Adrenal gland (tissue), 19 donors: ENCODE measurements at places on chromosomes 16 and 17. TPM values are rescaled to one million over a fixed set of nuclear protein-coding genes. Genes with fewer than 3 reads are reported as not detected.

Gene CCDC78
- total RNA-seq: 0.84 TPM

- H3K4me3 ChIP-seq: no peak overlapping the region
- no peak for DNase-seq
- H3K27me3 ChIP-seq: no peaks in the 10 kb centered on the region
Observed at GRCh38 chr16:9522614-9523013, 431.2 kb downstream of the HAPSTR1 start.

Gene SOX8
- 0.28 TPM for total RNA-seq

Gene ZDHHC1
- total RNA-seq: 13.6 TPM

Gene LITAFD
- total RNA-seq: not detected

DNA sequence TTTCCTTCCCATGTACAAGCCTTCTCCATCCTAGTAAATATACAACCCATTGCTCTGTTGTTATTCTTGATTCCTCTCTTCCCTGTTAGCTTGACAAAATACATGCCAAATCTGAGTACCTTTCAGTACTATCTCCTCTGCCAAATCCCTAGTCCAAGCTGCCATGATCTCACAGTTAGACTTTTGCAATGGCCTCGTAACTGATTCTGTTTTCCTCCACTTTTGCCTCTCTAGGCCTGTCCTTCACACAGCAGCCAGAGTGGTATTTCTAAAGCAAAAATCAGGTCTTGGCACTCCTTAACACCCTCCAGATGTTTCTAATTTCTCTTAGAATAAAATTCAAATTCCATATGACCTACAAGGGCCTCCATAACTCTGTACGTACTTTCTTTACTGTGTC, 153.0 kb upstream of the RBL2 start:
- H3K4me1 ChIP-seq: peaks cover 15% of the 10 kb centered on the region
- peak overlapping the region; percentile 70 for H3K27ac ChIP-seq
- H3K27me3 ChIP-seq: no peaks in the 10 kb centered on the region
- no peak overlapping the region for H3K4me3 ChIP-seq
- no peaks in the 10 kb centered on the region for H3K36me3 ChIP-seq

DNA sequence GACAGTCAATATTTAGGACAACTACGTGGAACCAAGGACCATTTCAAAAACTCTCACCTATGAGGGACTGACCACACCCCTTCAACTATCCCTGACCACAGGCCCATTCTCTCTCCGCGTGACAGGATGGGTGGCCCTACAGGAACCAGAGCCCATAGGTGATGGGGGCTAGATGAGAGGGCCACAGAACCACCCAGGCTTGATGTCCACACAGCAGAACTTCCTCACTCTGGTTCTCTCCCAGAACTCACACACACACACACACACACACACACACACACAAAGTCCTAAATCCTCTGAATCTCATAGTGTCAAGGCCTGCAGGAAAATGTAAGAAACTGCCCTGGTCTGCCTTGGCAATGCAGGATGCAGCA, 1.5 kb downstream of the ZNF319 start:
- H3K27ac ChIP-seq: no peak overlapping the region
- DNase-seq: no peak
- H3K36me3 ChIP-seq: peaks cover 30% of the 10 kb centered on the region
- H3K4me3 ChIP-seq: no peak overlapping the region
- peaks cover 21% of the 10 kb centered on the region for H3K4me1 ChIP-seq

Gene CACNG5
- not detected for total RNA-seq

DNA sequence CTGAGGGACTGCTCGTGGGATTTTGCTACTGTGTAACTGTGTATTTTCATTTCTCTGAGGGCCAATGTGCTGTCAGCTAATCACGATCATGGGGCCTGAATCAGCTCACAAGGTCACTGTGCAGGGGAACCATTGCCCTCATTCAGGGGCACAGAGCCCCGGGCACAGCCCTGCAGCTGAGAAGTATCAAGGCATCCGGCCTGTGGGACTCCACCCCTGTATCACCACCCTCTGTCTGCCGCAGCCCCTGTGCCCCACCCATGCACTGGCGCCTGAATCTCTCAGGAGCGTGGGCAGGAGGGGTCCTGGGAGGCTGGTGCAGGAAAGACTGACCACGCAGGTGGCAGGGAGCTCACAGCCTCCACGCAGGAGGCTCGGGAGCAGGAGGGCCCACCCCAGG, 43.4 kb upstream of the RASD1 start:
- no peaks in the 10 kb centered on the region for H3K27me3 ChIP-seq
- peaks cover 21% of the 10 kb centered on the region for H3K4me1 ChIP-seq
- no peak overlapping the region for H3K4me3 ChIP-seq
- peak overlapping the region; percentile 45 for H3K27ac ChIP-seq
- peak; percentile 41 for DNase-seq
